ENCODE measurements at places on chromosomes 7 and 10. TPM values are rescaled to one million over a fixed set of nuclear protein-coding genes. Genes with fewer than 3 reads are reported as not detected.

Gene ABCB1
- not detected for total RNA-seq

Gene COMMD3
- 54.5 TPM for total RNA-seq

Gene GRID2IP
- total RNA-seq = not detected

Gene PEX1
- 6.5 TPM for total RNA-seq

Gene MTURN
- total RNA-seq = 6.6 TPM

Gene CACNB2
- total RNA-seq = not detected

Gene EZH2
- 20.7 TPM for total RNA-seq

Gene TRA2A
- total RNA-seq = 75.8 TPM

Gene KLF14
- 0.08 TPM for total RNA-seq

Gene FAM237B
- total RNA-seq = not detected

Gene LEP
- total RNA-seq = not detected

Gene RBP3
- total RNA-seq = not detected

Gene KEL
- not detected for total RNA-seq

Gene SPDYE16
- not detected for total RNA-seq
